Breast epithelium (tissue), 4 donors: ENCODE measurements at places on chromosomes 12 and 14.
A peak's percentile ranks its signal among the peaks of the same experiment; 100 is the strongest.

DNA sequence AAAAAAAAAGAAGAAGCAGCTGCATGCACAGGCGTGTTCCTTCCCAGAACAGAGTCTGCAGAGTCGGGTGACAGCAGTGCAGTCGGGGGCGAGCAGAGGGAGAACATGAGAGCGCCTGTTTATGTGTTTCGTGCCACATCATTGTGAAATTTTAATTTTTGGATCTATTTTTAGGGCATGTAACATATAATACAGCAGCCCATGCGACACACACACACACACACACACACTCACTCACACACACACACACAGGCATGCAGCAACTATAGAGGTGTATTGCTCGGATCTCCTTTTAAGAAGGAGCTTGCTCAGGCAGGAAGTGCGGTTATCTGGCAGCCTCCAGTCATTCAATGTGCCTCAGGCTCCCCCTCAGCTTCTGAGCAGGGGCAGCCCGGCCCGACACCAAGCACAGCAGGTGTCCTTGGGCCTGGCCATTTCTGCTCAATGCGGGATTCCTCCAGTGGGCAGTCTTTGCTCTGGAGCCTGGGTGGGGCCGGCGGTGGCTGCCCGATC, 71.8 kb downstream of the ZNF664 start:
- no peak for DNase-seq

GRCh38 chr12:73947326-73948026, 590.2 kb upstream of the ATXN7L3B start:
- DNase-seq = no peak

DNA sequence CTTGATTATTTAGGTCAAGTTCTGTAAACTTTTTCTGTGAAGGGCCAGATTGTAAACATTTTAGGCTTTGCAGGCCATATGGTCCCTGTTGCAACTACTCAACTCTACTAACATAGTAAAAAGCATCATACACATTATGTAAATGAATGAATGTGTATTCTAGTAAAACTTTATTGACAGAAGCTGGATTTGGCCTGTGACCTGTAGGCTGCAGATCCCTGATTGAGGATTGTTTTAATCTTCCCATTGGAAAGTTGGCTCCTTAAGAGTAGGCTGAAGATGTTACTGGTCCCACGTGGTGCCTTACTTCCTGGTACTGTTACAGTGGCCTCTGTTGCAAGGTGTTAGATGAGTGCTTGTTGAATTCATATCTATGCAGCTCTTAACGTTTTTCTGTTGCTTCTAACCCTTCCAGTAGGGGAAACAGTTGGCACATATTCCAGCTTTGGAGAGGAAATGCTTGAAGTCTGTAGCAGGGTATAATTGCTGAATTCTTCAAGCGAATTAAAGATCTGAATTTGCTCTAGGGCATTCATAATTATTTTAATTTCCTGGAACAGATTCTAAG, 133.6 kb upstream of the DNM1L start:
- DNase-seq = no peak

- DNase-seq = no peak
Measured at GRCh38 chr14:54267172-54267571, 129.6 kb upstream of the CDKN3 start.

- no peak for DNase-seq
Measured at GRCh38 chr12:59787610-59788009, 191.8 kb downstream of the SLC16A7 start.

- no peak for DNase-seq
Measured at GRCh38 chr12:39467432-39467870, 24.5 kb upstream of the KIF21A start.

GRCh38 chr12:13074396-13075117, 28.9 kb downstream of the GSG1 start:
- DNase-seq = no peak

DNA sequence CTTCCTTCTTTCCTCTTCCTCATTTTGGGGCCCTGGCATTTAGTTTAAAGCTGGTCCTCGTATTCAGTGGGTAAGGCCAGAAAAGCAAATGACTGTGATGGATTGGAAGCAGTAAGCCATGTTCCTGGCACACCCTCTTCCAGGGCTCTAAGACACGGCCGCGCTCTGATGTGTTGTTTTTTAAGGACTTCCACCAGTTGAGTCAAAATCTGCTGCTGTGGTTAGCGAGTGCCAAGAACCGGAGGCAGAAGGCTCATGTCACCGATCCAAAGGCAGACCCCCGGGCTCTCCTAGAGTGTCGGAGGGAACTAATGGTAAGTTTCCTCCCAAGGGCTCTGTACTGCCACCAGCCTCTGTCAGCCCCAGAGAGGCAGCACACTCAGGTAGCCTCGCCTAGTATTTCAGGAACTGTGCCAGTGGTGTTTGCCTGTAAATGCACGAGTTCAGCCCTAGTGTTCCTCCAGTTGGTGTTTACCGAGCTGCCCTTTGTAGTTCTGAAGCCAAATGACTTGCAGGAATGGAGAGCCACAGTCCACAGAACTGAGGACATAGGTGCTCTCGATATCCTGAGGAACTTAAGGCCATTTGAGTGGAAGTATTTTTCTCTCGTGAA, 72.7 kb downstream of the ESR2 start:
- DNase-seq = no peak

- DNase-seq = peak; percentile 17
Measured at GRCh38 chr12:1534748-1535147, 59.6 kb downstream of the FBXL14 start.

DNA sequence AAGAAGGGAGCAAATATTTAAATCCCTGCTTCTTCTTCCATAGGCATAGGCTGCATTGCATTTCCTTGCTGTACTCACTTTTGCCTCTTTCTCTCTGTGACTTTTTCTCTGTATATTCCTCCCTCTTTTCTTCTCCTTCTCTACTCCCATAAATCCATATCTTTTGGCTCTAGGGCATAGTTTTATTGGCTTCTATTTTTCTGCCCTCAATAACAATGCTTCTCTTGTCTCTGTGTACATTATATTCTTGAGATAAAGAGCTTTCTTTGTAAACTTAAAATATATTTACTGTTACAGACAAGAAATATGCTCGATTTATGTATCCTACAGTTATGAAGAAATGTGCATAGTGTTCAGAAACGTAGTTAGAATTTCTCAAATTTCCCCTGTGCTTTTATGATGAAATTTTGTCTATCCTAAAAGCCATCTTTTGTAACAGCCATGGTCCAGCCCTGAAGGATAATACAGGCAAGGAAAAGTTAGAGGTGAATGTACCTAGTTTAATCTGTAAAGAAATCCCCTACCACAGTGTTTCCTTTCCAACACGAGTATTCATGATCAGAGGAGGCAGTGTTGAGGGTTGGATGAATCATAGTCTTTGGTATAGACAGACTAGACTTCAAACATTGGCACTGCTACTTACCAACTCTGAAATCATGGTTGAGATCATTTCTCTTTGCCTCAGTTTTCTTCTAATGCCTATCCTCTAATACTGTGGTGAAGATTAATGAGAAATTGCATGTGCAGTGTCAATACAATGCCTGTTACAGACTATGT, 173.3 kb upstream of the FAR2 start:
- DNase-seq = no peak

- no peak for DNase-seq
Measured at GRCh38 chr14:19851365-19851764, 23.6 kb upstream of the OR4K2 start.

DNA sequence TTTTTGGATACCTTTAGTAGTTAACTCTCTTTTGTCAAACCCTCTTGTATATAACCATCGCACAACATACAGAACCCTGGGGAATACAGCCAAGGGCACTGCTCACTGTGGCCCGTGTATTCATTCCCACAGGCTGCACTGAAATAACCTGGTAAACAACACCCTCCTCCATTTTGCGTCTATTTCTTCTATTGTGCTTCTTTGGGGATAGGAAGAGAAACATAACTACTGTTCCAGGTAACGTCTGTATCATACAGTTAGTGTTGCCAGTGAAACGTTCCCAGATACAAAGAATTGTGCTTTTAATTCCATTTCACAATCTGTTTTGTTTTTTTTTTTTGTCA, 9.6 kb downstream of the C12orf76 start:
- DNase-seq = no peak

DNA sequence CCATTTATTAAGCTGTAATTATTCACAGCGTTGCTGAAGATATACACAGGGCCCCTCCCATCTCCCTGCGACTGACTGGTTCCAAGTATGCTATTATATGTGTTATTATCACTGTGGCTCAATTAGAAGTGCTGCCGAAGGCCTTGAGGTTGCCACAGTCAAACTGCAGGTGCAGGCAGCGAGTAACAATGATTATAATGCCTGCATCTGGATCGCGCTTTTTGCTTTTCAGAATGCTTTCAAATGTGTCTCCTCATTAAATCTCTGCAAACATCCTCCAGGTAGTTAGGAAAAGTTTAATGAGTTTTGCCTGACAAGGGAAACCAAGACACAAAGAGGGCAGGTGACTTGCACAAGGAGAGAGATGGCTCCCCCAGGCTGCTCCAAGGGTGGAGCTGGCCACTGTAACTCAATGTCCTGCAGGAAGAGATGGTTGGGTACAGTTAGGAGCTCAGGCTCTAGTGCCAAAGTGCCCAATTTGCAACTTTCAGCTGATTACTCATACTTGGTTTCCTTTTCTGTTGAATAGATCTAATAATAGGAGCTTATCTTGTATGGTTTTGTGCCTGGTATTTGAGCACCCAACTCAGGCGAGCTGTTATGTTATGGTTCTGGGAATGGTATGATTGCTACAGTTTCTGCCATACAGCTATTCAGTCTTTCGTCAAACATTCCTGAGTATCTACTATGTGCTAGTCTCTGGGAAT, 1.7 kb upstream of the SYNE3 start:
- no peak for DNase-seq
